ENCODE measurements at places on chromosomes 1 and 21. TPM values are rescaled to one million over a fixed set of nuclear protein-coding genes. Genes with fewer than 3 reads are reported as not detected.

DNA sequence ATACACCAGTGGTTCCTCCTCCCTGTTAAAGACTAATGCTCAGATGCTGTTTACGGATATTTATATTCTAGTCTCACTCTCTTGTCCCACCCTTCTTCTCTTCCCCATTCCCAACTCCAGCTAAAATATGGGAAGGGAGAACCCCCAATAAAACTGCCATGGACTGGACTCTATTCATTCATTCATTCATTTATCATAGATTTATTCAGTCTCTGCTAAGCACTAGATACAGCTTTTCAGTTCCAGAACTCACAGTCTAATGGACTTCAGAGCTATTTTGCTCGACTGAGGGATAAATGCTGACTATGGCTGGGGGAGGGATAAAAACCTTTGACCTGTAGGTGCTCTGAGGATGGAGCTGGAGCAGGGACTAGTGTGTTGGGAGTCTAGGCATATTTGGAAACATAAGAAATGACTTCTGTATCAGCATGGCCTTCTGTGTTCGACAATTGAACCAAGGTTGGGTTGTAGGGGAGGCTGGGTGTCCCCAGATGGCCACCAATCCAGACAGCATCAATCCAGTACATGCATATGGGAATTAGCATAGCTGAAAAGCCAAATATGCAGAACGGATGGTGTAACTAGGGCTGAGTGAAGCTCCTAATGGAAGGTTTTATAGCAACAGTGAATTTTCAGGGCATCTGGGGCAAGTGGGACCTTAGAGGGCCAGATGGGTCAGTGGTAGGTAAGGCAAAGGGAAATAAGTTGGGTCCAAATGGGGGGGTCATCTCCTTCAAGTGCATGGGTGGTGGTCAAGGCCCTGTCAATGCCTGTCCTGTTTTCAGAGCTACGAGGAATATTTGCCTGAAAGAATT is 4.1 kb downstream of the APOA2 start:
- DNase-seq = no peak

- DNase-seq = peak; percentile 63
Observed at GRCh38 chr1:40985161-40985560, 5.7 kb downstream of the CTPS1 start.

- no peak for DNase-seq
Observed at GRCh38 chr21:26020081-26020480, 150.5 kb downstream of the APP start.

- DNase-seq = no peak
Observed at GRCh38 chr1:45013551-45014209, 1.6 kb downstream of the UROD start.

- no peak for DNase-seq
Observed at GRCh38 chr1:232966663-232967062, 16.3 kb downstream of the NTPCR start.

GRCh38 chr1:74399249-74399648 is 113.2 kb downstream of the LRRC53 start:
- DNase-seq = no peak

DNA sequence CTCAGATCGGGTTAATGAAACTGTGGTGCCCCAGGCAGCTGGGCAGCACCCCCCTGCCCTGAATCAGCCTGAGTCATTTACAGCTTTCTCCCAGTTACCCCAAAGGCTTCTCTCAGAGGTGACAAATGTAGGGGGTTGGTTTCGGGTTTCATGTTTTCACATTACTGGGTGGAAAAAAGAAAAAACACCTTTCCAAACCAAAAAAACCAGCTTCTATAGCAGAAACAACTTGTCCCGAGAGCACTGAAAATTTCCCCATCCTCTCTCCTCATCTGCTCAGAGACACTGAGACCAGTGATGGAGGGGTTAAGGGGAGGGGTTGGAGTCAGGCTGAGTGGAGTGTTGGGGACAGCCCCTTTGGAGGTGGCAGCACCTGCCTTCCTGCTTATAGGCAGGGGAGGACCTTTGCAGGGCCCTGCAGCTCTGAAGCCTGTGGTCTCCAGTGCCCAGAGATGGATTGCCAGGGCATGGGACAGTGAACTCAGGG is 15.6 kb downstream of the UTP11 start:
- DNase-seq = no peak

- DNase-seq = peak; percentile 9
Observed at GRCh38 chr1:220113136-220113695, 19.3 kb downstream of the IARS2 start.

The G0S2 gene
- 5.4 TPM for total RNA-seq

The SHE gene
- total RNA-seq = 8.2 TPM

The CELA3B gene
- total RNA-seq = not detected

The DHX9 gene
- 102 TPM for total RNA-seq

The ZNF670 gene
- 3.5 TPM for total RNA-seq
